ENCODE measurements at places on chromosomes 2 and 18.
A peak's percentile ranks its signal among the peaks of the same experiment; 100 is the strongest.

DNA sequence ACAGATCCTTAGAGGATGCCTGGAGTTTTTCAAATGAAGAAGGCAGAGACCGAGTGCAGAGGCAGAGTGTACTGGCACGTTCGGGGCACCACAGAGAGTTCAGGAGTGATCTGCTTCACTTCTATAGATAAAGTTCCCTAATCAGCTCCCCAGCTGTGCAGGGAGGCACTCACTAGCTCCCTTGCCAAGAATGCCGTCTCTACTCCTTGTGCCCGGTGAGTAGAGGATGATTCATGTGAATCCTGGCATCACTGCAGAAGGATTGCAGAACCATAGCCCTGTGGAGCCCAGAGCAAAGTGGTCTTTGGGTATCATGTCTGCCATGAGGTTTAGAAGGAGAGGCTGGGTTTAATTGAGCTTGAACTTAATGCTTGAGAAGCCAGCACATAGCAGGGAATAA is 510.1 kb upstream of the RAB6C start:
- DNase-seq = no peak

DNA sequence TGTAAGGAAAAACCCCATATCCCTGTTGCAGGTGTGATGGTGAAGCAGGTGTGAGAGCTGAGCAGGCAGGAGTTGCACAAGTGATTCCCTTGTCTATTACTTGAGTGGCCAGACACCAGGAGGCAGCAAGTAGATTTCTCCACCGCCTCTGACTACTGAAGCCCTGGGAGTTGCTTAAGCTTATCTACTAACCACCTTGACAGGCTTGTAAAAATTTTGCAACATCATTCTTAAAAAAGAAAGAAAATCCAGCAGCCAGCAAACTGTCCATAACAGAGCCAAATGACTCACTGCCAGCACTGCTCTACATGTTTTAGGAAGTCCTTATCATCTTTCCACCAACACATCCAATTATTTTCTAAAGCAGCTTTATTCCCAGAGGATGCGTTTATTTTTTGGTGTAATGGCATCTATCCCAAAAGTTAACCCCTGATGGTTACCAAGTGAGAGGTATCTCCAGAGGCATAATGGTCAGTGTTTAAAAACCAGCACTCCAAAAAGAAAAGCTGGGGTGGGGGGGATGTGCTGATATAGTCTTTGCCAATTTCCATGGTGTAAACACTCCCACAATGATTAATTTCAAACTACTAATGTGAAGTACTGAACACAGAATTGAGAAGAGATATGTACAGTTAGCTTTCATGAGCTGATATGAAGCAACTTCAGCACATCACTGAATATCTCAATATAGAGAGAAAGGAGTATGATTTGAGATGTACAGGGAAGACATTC is 16.3 kb upstream of the GPR39 start:
- no peak for DNase-seq

GRCh38 chr18:36412778-36413177 is 115.3 kb downstream of the FHOD3 start:
- DNase-seq = no peak

GRCh38 chr2:238728330-238729260 is 119.3 kb upstream of the TWIST2 start:
- peak; percentile 86 for DNase-seq

DNA sequence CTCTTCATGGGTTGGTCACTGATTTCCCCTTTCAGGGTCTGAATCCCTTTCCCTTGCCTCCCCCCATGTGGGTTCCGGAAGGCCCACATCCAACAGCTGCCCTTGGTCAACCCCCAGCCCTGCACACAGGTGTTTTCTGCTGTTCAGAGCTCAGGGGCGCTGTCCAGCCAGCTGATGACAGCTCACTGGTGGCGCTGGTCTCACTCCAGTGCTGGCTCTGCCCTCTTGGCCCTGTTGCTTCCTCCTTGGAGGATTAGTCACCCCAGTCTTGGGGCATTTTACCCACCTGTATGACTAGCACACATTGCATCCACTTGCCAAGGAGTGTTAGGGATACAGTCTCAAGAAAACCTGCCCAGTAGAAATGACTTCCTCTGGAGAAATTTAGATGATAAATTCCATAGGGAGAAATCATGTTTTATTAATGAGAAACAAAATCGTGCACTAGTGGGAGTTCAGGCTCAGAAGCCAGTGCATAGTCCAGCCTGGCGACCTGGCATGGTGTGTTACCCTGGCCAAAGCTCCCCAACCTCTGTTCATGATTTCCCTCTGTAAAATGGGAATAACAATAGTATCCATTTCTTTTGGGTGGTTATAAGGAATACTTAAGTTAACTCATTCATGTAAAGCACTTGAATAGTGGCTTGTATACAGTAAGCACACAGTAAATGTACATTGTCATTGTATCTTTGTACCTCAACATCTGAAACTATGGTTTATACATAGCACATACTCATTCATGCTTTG is 21.6 kb downstream of the CRIM1 start:
- no peak for DNase-seq

- DNase-seq = no peak
Measured at GRCh38 chr2:157172866-157173578, 84.5 kb upstream of the GALNT5 start.

GRCh38 chr18:79374408-79375171 is 21.1 kb upstream of the NFATC1 start:
- no peak for DNase-seq

- no peak for DNase-seq
Measured at GRCh38 chr18:58241877-58242276, 197.9 kb downstream of the NEDD4L start.

- DNase-seq = no peak
Measured at GRCh38 chr2:110789706-110790105, 57.3 kb downstream of the ACOXL start.

DNA sequence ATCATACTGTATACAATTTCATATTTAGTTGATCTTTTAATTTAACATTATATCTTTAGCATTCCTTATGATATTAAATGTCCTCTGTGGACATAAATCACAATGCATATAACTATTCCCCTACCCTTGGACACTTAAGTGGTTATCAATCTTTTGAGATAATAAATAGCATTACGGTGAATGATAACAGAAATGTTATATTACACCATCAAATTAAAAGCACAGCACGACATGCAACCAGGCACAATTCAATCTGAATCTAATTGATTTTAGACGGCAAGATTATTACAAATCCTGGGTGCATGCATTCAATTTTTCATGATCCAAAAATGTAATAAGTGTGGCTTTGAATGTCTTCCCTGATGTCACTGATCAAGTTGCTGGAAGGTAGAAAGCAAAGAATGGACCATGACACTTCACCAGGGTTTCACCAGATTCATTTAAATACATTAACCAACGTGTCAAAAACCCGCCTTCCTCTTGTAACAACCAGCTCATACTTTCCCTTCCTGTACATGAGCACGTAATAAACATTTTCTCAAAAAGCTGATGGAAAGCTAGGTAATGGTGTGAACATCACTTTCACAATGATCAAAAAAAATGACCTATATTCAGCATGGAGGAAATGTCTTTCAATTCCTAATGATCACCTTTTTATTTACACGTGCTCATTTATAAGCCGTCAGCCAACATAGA is 513.7 kb upstream of the ID2 start:
- no peak for DNase-seq

- no peak for DNase-seq
Measured at GRCh38 chr18:4870177-4870773, 326.8 kb downstream of the AKAIN1 start.

DNA sequence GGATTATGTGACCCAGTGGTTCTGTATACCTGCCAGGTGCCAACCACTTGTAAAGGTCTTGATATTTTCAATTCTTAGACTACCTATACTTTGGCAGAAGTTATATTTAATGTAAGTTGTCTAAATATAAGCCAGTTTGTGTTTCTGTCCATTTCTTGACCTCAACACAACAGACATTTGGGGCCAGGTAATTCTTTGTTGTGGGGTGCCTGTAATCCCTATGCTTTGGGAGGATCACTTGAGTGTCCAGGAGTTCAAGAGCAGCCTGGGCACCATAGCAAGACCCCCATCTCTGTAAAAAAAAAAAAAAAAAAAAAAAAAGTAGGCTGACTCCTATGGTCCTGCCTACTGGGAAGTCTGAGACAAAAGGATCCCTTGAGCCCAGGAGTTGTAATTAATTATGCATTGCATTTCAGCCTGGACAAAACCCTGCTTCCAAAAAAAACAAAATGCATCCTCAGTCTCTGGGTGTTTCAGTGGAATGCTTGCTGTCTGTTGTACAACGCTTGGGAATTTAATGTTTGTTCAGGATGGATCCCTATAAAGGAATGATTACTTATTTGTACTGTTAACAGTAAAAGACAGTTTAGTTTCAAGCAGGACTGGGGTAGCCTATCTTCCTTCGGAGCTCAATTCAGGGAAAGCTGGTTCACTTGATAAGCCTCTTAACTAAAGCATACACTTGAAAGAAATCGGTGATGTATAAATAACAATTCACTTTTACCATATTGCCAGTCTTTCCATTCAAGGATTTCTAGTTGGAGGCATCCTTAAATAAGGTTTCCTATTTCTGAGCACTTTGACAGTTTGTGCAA is 3.4 kb downstream of the RPS27A start:
- no peak for DNase-seq

- no peak for DNase-seq
Measured at GRCh38 chr18:37293359-37293758, 272.2 kb downstream of the CELF4 start.

GRCh38 chr2:224734949-224735348 is 18.8 kb upstream of the CCDC195 start:
- DNase-seq = no peak

DNA sequence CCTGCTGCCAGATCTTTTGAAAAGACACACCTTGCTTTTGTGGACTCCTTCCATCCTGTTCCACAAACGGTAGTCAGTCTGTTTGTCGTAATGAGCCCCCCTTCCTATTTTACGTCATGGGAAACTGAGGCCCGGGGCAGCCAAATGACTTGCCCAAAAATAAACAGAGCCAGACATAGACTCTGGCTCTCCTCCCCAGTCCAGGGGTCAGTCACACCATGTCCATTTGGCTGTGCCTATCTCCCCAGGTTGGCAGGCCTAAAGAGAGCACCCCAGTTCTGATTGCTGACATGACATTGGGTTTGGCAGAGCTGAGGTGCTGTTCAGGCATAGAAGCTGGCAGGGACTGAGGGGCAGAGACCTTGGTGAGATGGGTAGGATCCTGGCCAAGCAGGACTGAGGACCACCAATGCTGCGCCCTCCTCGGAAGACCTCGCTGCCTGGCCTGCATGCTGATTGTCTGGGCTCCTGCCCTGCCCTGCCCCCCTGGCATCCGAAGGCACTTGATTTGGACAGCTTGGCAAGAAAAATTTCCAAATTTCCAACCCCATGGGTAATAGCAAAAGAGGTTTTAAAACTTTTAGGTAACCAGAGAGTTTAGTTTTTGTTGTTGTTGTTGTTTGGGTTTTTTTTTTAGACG is 335.4 kb downstream of the DYSF start:
- DNase-seq = no peak

GRCh38 chr2:136439064-136439676 is 321.2 kb upstream of the CXCR4 start:
- peak; percentile 14 for DNase-seq

- DNase-seq = no peak
Measured at GRCh38 chr2:10524851-10525572, 76.9 kb upstream of the ODC1 start.

- no peak for DNase-seq
Measured at GRCh38 chr2:232892221-232892620, 22.2 kb downstream of the SNORC start.

- no peak for DNase-seq
Measured at GRCh38 chr2:73004466-73004865, 67.0 kb downstream of the SFXN5 start.

GRCh38 chr2:157839162-157839801 is 36.8 kb downstream of the ACVR1 start:
- DNase-seq = peak; percentile 78

GRCh38 chr2:73176881-73177644 is 25.3 kb upstream of the NOTO start:
- peak; percentile 91 for DNase-seq

GRCh38 chr18:79460481-79461300 is 65.0 kb downstream of the NFATC1 start:
- DNase-seq = no peak

- no peak for DNase-seq
Measured at GRCh38 chr2:178391701-178392100, 59.3 kb downstream of the PRKRA start.

- DNase-seq = no peak
Measured at GRCh38 chr2:121696410-121696930, 40.2 kb downstream of the NIFK start.

DNA sequence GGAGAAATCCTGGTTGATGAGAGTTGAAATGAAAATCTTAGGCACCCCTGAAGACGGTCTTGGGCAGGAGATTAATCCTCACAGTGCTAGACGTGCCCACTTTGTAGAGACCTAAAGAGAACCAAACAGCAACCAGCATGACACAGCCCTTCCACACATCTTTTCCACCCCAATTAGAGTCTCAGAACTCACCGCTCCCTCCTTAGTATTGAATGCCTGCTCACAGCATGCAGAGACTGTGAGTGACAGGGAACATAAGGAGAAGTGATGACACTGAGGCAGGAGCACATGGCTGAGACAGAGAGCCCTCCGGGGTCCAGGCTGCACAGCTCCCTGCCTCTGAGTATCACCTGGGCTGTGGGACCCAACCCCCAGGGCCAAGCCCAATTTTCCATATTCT is 367.6 kb downstream of the EIPR1 start:
- DNase-seq = no peak

DNA sequence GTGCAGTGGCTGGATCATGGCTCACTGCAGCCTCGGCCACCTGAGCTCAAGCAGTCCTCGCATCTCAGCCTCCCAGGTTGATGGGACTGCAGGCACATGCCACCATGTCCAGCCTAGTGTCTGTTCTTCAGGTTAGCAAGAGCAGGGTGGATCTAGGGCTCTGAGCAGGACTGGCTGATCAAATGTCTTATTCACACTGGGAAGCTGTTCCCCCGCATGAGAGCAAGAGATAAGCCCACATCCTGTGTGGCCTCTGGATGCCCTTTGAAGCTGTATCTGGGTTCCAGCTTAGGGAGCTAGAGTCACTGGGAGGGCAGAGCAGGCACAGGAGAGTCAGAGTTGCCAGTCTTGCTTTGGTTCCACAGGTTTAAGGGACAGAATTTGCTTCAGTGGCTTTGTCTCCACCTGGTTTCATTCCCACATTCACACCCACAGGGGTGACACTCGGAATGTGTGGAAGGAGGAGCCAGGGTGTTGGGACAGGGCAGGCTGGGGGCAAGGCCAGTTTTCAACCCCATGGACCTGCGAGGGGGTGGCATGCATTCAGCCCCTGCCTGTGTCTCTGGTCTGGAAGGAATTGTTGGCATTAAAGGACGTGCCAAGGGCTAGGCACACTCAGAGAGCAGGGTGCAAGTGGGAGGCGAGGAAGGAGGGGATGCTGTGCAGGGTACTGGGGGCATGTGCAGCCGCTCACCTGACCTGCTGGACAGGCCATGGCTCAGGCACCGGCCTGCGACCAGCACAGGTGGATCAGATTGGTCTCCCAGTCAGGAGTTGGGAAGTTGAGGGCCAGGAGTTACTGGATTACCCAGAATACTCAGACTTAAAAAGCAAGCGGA is 24.5 kb downstream of the PTPN18 start:
- no peak for DNase-seq

DNA sequence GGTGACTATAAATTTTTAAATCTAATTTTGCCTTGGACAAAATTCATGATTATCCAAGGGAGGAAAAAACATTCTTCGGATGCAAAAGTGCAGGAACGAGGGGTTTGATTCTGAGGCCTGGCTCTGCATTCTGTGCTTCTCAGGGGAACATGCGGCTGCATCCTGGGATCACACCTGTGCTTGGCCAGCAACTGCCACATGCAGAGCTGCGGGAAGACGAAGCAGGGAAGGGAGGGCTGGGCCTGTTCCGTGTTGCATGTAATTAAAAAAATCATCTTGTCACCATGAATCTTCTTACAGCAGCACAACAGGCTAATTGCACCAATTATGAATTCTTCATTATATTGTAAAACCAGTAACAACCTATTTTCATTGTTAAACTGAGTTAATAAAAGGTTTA is 158.0 kb upstream of the ALKAL2 start:
- no peak for DNase-seq
